ENCODE measurements at places on chromosomes 2 and 18.
A peak's percentile ranks its signal among the peaks of the same experiment; 100 is the strongest.

- DNase-seq = peak; percentile 88
Measured at GRCh38 chr18:32920796-32921787, 148.3 kb upstream of the KLHL14 start.

GRCh38 chr2:187576906-187577305 is 22.7 kb upstream of the TFPI start:
- no peak for DNase-seq

- peak; percentile 38 for DNase-seq
Measured at GRCh38 chr2:224958873-224959272, 83.4 kb downstream of the DOCK10 start.

DNA sequence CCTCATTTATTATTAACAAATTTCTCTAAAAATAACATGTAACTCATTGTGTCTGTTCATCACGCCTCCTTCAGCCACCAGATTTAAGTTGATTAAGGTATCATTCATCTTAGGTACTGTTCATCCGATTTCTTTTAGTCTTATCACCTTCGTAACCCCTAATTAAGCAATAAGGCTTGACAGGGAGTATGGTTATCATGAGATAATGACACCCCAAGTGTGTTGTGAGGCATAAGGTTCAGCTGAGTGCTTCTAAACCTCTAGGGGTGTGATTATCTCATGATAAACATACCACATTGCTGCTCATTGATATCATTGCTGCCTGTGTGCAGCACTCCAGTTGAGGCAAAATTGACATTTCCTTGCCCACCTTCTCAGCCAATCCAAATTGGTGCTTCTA is 158.9 kb upstream of the BOD1L2 start:
- no peak for DNase-seq

- peak; percentile 70 for DNase-seq
Measured at GRCh38 chr18:72612894-72613533, 68.9 kb upstream of the CBLN2 start.

DNA sequence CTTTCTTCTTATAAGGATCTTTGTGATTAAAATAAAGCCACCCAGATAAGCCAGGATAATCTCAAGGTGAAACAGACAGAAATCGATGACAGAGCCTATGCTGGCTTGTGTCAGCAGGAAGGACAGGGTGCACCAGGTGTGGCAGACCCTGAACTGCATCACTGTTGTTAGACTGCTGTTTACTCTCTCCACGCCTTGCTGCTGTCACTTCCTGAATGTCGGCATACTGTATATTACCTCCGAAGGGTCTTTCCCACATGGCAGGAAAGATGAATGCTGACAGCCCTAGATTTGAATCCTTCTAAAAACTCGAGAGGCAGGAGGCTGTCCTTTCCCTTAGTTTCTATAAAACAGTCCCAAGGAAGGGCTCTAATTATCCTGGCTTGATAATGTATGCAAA is 18.9 kb upstream of the TMEM163 start:
- DNase-seq = no peak

DNA sequence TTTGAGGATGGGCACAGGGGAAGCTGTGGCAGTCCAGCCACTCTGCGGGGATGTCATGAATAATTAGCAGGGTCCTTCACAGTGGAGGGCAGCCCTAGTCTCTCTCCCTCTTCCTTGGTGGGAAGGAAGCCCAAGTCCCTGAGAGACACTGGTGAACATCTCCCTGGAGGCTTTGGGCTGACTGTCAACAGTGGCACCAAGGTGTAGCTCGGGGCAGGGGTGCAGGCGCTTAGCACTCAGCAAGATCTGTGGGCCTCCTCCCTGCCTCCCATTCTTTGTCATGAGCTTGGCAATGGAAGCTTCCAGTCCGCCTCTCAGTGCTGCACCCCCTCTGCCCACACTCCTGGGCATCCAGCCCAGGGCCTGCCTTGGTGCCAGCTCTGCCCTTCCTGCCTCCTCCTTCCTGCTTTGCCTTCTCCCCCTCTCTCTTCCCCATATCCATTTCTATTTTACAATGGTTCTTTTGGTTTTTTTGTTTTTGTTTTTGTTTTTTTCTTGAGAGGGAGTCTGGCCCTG is 59.4 kb downstream of the STEAP3 start:
- DNase-seq = no peak

DNA sequence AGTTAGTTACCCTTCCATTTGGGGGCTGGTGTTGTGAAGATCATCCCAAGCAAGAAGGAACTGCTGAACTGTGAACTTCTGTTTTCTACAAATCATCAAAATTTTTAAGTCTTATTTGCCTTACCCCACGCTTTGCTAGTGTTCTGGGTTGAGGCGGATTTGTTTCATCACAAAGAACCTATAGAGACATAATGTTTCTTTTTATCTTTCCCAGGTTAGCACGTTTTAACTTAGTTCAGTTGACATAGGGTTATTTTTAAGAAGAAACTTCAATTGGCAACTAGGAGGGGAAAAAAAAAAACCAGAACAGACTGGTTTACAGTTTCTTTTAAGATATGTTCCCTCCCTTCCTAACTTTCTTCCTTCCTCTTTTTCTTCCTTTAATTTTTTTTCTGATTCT is 31.1 kb upstream of the CERS6 start:
- peak; percentile 40 for DNase-seq

DNA sequence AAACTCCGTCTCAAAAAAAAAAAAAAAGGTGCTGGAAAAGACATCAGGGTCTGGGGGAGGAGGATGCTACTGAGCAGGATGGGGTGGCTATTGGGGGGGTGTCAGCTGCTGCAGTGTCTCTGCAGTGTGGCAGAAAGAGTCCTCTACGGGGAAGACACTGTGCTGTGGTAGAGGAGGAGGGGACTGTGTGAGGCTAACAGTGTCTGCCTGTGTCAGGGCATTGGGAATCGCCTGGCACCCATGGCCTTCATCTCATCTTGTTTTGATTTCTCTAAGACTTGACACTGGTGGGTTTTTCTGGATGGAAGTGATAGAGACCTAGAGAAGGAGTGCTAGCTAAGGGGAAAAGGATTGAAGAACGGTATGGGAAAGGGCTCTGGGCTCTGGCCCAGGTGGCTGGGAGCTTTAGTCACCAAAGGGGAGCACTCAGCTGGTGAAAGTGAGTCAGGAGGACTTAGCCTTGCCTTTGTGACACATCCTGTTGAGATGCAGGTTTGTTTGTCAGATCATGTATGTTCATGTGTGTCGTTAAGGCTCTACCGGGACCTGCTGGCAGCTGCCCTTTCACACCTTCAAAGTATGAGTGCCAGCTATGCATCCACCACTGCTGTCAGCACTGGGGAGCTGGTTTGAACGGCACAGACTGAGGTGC is 58.0 kb downstream of the FARP2 start:
- DNase-seq = no peak

DNA sequence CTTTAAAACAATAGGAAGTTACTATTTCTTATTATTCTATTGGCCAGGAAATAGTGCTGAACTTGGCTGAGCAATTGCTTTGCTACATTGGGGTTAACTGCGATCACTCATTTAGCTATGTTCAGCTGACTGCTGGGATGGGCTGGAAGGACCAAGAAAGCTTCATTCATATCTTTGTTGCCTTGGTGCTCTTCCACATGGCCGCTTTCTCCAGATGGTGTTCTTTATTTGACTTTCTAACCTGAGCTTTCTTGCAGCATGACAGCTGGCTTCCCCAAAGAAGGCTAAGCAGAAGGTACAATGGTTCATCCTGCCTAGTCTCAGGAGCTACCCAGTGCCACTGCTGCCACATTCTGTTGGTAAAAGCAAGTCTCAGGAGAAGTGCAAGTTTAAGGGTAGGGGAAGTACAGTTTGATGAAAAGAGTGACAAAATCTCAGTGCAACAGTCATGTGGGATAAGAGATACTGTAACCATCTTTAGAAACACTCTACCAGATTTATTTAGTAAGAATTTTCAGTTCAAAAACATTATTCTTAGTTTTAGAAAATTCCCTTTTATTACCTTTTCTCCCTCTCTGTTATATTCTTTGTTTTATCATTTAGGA is 180.6 kb upstream of the RBMS1 start:
- no peak for DNase-seq

- no peak for DNase-seq
Measured at GRCh38 chr2:48129293-48129950, 223.1 kb upstream of the FBXO11 start.

DNA sequence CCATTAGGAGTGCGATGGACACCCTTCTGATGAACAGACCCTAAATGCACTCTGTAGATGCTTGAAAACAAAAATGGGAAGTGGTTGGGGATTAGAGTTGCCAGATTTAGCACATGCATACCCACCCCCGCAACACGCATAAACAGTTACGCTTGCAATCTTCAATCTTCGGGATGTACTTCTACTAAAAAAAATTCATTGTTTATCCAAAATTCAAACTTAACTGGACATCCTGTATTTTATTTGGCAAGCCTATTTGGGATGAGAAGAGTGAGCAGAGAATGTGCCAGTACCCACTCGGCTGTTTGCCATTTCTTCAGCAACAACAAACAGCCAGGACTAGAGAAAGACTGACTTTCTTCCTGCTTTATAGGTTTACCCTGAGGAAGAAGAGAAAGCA is 18.4 kb downstream of the KIAA2012 start:
- DNase-seq = peak; percentile 84

DNA sequence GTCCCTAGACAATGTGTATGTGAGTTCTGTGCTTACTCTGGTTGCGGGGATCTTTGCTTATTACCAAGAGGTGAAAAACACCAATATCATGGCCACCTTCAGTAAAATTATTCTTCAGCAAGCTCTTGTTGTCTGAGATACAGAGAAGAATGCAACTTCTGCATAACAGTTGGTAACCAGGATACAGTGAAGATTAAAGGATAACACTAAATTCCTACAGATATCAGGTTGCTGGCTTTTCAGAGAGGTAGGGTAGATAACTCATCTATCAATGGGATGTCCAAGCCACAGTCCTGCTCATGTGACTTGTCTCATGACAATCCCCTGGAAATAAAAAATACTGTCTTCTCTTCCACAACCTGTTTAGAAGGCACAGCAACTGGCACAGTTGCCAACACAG is 308.5 kb downstream of the TNS1 start:
- DNase-seq = no peak

DNA sequence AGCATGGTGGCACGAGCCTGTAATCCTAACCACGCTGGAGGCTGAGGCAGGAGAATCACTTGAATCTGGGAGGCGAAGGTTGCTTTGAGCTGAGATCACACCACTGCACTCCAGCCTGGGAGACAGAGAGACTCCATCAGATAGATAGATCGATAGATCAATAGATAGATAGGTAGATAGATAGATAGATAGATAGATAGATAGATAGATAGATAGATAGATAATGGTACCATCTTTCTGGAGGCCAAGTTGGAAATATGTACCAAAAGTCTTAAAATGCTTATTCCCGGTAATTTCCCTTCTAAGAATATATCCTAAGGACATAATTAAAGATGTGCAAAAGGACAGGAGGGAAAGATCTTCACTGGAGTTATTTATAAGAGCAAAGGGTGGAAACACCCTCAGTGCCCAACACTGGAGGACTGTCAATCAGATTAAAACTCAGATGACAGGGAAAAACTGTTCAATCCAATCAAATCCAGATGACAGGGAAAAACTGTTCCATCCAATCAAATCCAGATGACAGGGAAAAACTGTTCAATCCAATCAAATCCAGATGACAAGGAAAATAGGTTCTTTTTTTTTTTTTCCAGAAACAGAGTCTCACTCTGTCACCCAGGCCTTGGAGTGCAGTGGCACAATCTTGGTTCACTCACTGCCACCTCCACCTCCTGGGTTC is 49.0 kb upstream of the UBE2F start:
- DNase-seq = no peak

- DNase-seq = peak; percentile 93
Measured at GRCh38 chr2:234308813-234309195, 188.1 kb downstream of the ARL4C start.

- peak; percentile 22 for DNase-seq
Measured at GRCh38 chr2:20962939-20963557, 80.8 kb downstream of the APOB start.

DNA sequence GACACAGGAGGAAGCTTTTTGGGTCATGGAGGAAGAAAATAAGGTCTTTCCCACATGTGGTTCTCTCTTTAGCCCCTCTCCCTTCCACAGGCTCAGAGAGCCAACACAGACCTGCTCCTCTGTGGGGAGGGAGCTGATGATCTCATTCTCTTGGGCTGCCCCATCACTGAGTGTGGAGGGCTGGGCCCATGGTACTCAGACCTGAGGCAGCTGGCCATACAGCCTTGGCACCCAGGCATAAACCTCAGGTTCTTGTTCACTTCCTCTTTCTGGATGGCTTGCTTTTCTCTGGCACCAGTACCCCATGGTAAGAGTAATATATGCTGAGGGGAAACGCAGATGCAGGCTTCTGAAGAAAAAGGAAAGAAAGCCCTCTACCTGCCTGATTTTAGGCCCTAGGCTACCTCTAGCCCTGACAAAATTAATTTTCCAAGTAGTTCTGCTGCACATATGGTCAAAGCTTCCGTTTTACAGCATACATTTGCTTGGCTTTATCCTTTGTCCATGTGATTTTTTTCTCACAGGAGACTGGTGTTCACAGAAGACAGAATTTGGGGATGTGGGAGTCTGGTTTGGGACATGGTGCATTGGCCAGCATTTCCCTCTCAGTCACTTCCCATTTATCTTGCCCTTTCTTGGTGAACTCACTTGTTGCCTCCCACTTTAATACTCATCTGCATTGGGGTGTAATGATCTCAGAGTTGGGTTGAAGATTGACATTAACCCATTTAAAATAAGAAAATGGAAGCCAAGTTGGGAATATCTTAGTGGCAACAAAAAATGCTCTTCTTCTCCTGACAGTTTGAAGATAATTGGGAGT is 11.1 kb downstream of the DHRS9 start:
- peak; percentile 91 for DNase-seq

DNA sequence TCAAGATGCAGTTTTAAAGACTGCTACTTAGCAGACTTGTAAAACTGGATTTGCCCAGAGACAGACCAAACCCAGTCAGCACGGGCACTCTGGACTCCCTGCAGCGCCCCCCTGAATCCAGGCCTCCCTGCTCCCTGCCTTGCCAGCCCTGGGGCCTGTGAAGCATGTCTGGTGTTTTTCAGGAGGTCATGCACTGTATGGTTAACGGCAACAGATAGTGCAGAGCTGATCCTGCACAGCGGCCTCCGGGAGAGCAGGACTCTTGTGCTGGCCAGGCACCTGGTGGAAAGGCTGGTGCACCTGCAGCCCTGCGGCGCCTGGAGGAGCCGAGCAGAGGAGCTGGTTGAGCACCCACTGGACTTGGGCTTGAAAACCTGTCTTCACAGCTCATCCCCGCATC is 30.4 kb downstream of the HDAC4 start:
- DNase-seq = no peak

GRCh38 chr2:221571025-221571550 is 1.0 kb downstream of the EPHA4 start:
- DNase-seq = no peak

Measured in MV-4-11 (cell line).